Body of pancreas (tissue), 4 donors: ENCODE measurements at places on chromosomes 1 and 21.

- H3K27ac ChIP-seq: no peak overlapping the region
- no peaks in the 10 kb centered on the region for H3K4me1 ChIP-seq
- no peak overlapping the region for H3K4me3 ChIP-seq
- DNase-seq: no peak
These were observed 79.9 kb downstream of the OLFML2B start for GRCh38 chr1:161943737-161944136.

GRCh38 chr21:41604583-41605041 is 96.7 kb upstream of the TMPRSS2 start:
- H3K27ac ChIP-seq: no peak overlapping the region
- H3K36me3 ChIP-seq: no peaks in the 10 kb centered on the region
- no peaks in the 10 kb centered on the region for H3K27me3 ChIP-seq
- no peak overlapping the region for H3K4me3 ChIP-seq
- DNase-seq: no peak

DNA sequence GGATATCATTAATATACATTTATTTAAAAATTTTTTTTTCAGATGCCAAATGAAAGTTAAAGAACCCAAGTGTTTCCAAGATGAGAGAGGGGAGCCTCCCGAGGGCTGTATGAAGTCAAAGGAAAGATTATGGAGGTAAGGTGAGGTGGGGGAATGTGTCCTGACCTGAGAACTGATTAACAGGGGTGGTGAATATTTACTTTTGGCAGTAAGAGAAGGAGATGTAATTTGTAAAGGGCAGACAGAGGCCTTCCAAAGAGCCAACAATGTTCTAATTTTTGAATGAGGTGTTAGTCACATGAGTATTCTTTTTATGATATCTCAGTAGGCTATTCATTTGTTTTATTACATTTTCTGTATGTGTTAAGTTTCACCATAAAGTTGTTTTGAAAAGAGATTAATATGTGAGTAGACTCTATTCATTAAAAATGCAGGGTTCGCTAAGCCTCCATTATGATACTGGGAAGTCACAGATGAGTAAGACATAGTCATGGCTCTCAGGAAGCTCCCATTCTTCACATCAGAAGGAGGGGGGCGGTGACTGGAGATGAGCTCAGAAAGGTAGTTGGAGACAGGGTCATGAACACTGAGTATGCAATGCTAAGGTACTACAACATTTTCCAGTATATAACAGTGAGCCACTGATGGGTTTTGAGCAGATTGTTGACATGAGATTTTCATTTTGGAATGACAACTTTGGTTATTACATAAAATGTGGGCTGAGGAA is 62.4 kb upstream of the TNFSF18 start:
- no peaks in the 10 kb centered on the region for H3K36me3 ChIP-seq
- no peak overlapping the region for H3K27ac ChIP-seq
- no peak overlapping the region for H3K4me3 ChIP-seq
- H3K4me1 ChIP-seq: no peaks in the 10 kb centered on the region

- DNase-seq: peak; percentile 57
- no peaks in the 10 kb centered on the region for H3K36me3 ChIP-seq
- peak overlapping the region; percentile 67 for H3K27ac ChIP-seq
- peaks cover 22% of the 10 kb centered on the region for H3K4me1 ChIP-seq
- H3K27me3 ChIP-seq: no peaks in the 10 kb centered on the region
These were observed 663 bp downstream of the CAMTA1 start for GRCh38 chr1:6785728-6786505.

- no peaks in the 10 kb centered on the region for H3K27me3 ChIP-seq
- no peaks in the 10 kb centered on the region for H3K36me3 ChIP-seq
- no peak overlapping the region for H3K27ac ChIP-seq
These were observed 10.0 kb upstream of the TBX15 start for GRCh38 chr1:118998171-118998570.

- no peak overlapping the region for H3K27ac ChIP-seq
- no peaks in the 10 kb centered on the region for H3K36me3 ChIP-seq
- H3K4me1 ChIP-seq: no peaks in the 10 kb centered on the region
- H3K27me3 ChIP-seq: no peaks in the 10 kb centered on the region
- no peak for DNase-seq
These were observed 65.2 kb upstream of the GJA8 start for GRCh38 chr1:147837129-147837963.

DNA sequence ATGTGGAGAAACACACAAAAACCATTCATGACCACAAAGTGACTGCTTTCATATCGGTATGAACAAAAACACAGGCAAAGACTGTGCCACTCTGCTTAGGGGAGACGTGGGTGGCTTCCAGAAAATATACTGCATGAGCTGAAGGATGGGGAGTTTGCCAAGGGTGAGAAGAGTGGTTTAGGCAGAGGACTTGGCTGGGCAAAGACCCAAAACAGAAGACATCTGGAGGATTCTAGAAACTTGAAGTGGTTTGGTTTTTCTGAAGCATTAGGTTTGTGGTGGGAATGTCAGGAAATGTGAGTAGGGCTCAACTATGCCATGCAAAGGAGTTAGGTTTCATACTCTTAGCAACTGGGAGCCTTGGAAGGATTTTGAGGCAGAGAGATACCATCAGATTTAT is 26.6 kb upstream of the DNM3 start:
- H3K36me3 ChIP-seq: no peaks in the 10 kb centered on the region
- H3K4me3 ChIP-seq: no peak overlapping the region
- no peak overlapping the region for H3K27ac ChIP-seq
- H3K4me1 ChIP-seq: no peaks in the 10 kb centered on the region
- H3K27me3 ChIP-seq: no peaks in the 10 kb centered on the region

DNA sequence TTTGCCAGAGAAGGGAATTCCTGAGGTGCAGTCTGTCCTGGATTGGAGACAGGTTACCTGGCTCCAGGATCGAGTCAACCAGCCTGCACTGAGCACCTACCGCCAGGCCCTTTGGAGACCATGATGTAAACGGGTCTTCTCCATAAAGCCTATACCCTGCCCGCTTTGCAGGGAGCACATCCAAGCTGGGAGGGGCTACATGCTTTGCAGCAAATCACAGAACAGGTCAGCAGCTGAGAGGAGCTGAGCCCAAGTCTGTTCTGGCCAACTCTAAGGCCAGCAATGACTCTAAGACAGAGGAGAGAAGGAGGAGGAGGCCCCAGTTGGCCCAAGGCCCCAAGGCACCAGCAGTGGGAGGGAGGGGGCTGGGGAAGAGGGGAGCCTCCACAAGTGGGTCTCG is 15.5 kb upstream of the RSPO1 start:
- H3K27ac ChIP-seq: no peak overlapping the region
- H3K27me3 ChIP-seq: no peaks in the 10 kb centered on the region
- H3K4me1 ChIP-seq: no peaks in the 10 kb centered on the region
- no peak for DNase-seq

DNA sequence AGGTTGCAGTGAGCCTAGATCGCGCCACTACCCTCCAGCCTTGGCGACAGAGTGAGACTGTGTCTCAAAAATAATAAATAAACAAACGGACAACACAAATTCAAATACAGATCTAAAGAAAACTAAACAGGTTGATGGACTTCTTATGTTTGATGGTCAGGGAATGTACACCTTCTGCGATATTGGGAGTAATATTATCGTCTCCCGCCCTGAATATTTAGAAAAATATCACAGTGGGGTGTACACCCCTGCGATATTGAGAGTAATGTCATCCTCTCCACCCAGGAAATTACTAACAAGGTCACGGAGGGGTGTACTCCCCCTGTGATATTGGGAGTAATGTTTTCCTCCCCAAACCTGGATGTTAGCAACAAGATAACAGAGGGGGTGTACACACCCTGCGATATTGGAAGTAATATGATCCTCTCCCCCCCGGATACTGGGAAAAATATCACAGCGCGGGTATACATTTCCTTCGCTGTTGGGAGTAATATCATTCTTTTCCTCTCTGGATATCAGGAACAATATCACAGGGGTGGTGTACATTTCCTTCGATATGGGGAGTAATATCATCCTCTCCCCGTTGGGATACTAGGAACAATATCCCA is 1.4 kb upstream of the CFAP298 start:
- DNase-seq: no peak

- H3K27ac ChIP-seq: no peak overlapping the region
- DNase-seq: no peak
These were observed 37.1 kb upstream of the CLSTN1 start for GRCh38 chr1:9860887-9861286.

- H3K27ac ChIP-seq: no peak overlapping the region
- no peaks in the 10 kb centered on the region for H3K27me3 ChIP-seq
- H3K36me3 ChIP-seq: no peaks in the 10 kb centered on the region
- H3K4me3 ChIP-seq: no peak overlapping the region
These were observed 73.3 kb downstream of the SNRPE start for GRCh38 chr1:203934651-203935050.

DNA sequence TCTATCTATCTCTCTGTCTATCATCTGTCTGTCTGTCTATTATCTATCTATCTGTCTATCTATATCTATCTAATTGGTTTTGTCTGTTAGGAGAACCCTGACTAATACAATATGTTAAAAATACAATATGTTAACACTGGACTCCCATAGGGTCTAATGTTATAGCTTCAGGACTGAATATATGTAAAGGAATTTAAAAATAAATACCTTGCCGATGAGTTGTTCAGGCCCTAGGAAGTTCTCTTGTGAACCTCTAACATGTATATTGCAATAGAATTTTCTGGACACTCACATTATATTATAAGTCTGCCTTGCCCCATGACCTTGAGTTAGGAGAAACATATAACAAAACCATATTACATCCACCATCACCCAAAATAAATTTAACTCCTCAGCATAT is 900.6 kb downstream of the NCAM2 start:
- peaks cover 7% of the 10 kb centered on the region for H3K4me1 ChIP-seq
- no peaks in the 10 kb centered on the region for H3K27me3 ChIP-seq
- no peaks in the 10 kb centered on the region for H3K36me3 ChIP-seq
- no peak for DNase-seq
- H3K4me3 ChIP-seq: no peak overlapping the region
- no peak overlapping the region for H3K27ac ChIP-seq

DNA sequence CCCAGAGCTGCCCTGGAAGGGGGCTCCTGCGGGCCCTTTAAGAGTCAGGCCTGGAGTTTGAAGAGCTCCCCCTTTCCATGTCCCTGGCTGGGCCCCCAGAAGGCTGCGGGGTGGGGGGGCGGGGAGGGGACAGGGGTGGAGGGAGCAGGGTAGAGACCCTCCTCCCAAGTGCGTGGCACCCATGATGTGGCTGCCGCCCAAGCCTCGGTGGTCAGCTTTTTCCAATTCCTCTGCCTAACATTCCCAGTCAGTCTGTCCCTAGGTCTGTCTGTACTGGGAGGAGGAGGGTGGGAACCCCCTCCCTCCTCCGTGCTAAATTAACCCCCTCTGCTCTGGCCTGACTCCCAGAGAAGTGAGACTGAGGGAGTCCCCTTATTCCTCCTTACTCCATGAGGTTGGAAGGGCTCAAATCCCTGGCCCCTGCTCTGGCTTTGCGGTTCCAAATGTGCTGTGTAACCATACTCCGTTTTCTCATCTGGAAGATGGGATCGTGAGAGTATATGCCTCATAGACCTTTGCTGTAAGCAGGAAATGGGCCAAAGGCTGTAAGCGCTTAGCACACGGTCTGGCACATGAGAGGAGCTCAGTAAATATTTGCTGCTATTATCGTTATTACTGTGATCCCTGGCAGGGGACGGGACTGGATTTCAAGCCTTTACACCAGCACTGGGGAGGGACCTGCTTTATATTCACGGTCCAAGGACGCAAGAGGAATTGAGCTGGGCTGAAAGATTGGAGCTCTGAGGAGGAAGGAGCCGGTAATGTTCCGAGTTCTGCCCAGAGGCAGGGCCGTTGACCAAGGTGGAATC is 658 bp upstream of the COL16A1 start:
- peak; percentile 81 for DNase-seq
- peak overlapping the region; percentile 39 for H3K27ac ChIP-seq
- no peaks in the 10 kb centered on the region for H3K36me3 ChIP-seq
